ENCODE measurements at places on chromosomes 6 and 20. TPM values are rescaled to one million over a fixed set of nuclear protein-coding genes. Genes with fewer than 3 reads are reported as not detected.

The SNX21 gene
- 2.2 TPM for polyA plus RNA-seq

GRCh38 chr6:113392551-113393055, 464.5 kb upstream of the MARCKS start:
- no peaks in the 10 kb centered on the region for H3K36me3 ChIP-seq
- no peak overlapping the region for H3K27ac ChIP-seq
- no peak for DNase-seq
- no peak overlapping the region for H3K4me3 ChIP-seq
- no peaks in the 10 kb centered on the region for H3K4me1 ChIP-seq

The ASIP gene
- 0.24 TPM for polyA plus RNA-seq

The CALHM5 gene
- not detected for polyA plus RNA-seq

GRCh38 chr6:52550014-52550575, 26.8 kb downstream of the TRAM2 start:
- no peaks in the 10 kb centered on the region for H3K27me3 ChIP-seq
- peaks cover 20% of the 10 kb centered on the region for H3K4me1 ChIP-seq
- H3K27ac ChIP-seq = no peak overlapping the region
- H3K36me3 ChIP-seq = no peaks in the 10 kb centered on the region
- no peak overlapping the region for H3K4me3 ChIP-seq
- no peak for DNase-seq

The KDM1B gene
- polyA plus RNA-seq = 16.0 TPM

DNA sequence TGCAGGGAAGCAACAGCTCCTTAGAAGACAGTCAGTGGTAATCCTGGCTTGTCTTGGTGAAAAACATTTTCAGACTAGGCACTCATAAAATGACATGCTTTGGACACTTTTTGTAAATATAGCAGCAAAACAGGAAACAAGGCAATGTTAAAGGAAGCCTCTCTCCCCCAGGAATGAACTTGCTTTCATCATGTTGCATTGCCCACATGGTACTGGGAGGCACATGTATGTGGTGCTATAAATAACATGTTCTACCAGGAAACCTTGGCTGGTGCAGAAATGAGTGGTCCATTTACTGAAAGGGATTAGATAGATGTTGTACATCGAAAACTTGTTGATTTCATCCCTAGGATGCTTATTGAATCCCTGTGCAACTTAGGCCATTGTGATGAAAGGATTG, 121.4 kb upstream of the RREB1 start:
- no peak for DNase-seq
- H3K27me3 ChIP-seq = no peaks in the 10 kb centered on the region
- H3K4me3 ChIP-seq = no peak overlapping the region
- no peak overlapping the region for H3K27ac ChIP-seq
- H3K4me1 ChIP-seq = no peaks in the 10 kb centered on the region
- H3K36me3 ChIP-seq = no peaks in the 10 kb centered on the region

The RCAN2 gene
- not detected for polyA plus RNA-seq

The FAM50B gene
- 4.2 TPM for polyA plus RNA-seq

DNA sequence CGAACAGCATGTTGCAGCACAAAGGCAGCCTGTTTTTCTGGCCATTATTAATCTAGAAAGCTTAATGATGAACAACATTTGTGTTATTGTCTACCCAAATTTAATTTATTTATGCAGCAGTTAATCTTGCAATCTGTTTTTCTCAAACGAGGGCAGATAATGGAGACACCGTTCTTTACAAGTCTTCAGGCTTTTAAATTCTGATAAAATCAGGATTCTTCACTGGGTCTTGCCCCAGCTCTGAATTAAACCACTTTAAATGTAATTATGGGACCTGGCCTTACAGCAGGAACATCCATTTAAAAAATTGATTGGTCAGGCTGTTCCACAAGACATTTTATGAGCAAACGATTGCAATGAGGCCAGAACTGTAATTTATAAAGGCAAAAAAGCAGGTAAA, 26.5 kb upstream of the INSM1 start:
- DNase-seq = no peak
- H3K36me3 ChIP-seq = no peaks in the 10 kb centered on the region
- no peaks in the 10 kb centered on the region for H3K4me1 ChIP-seq
- H3K4me3 ChIP-seq = no peak overlapping the region
- no peak overlapping the region for H3K27ac ChIP-seq

- H3K27ac ChIP-seq = no peak overlapping the region
- no peaks in the 10 kb centered on the region for H3K36me3 ChIP-seq
- H3K4me1 ChIP-seq = no peaks in the 10 kb centered on the region
These were observed 260.1 kb downstream of the BTBD3 start for GRCh38 chr20:12177657-12178293.

The UNC93A gene
- not detected for polyA plus RNA-seq

The SOX18 gene
- not detected for polyA plus RNA-seq

The NMBR gene
- polyA plus RNA-seq = not detected

DNA sequence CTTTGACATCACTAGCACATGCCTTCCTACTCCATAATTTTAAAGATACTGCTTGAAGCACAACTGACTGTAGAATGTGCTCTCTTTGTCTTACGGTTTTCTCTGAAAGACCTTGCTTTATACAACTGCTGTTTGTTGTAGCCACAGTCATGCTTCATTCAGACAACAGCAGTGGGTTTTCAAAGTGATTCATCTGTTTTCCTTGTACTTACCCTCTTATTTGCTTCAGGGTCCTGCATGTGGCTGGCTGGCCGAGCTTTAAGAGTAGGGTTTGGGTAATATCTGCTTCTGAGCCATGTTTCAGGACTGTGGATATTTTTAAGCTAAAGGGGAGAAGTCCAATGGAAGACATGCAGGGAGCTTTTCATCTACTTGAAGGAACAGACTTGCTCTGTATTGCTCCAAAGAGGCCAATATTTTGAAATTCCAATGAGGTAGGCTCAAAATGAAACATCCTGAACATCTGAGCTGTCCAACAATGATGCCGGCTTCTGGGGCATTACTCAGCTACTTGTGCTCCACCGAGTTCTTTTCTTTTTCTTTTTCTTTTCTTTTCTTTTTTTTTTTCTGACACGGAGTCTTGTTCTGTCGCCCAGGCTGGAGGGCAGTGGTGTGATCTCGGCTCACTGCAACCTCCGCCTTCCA, 160.2 kb upstream of the SGK1 start:
- DNase-seq = no peak
- no peak overlapping the region for H3K4me3 ChIP-seq
- H3K4me1 ChIP-seq = no peaks in the 10 kb centered on the region
- H3K36me3 ChIP-seq = no peaks in the 10 kb centered on the region
- H3K27me3 ChIP-seq = no peaks in the 10 kb centered on the region
- no peak overlapping the region for H3K27ac ChIP-seq

- H3K27ac ChIP-seq = no peak overlapping the region
- H3K4me1 ChIP-seq = no peaks in the 10 kb centered on the region
- H3K27me3 ChIP-seq = no peaks in the 10 kb centered on the region
- H3K36me3 ChIP-seq = no peaks in the 10 kb centered on the region
These were observed 119.2 kb downstream of the TINAG start for GRCh38 chr6:54427396-54427937.

The ISM1 gene
- not detected for polyA plus RNA-seq

DNA sequence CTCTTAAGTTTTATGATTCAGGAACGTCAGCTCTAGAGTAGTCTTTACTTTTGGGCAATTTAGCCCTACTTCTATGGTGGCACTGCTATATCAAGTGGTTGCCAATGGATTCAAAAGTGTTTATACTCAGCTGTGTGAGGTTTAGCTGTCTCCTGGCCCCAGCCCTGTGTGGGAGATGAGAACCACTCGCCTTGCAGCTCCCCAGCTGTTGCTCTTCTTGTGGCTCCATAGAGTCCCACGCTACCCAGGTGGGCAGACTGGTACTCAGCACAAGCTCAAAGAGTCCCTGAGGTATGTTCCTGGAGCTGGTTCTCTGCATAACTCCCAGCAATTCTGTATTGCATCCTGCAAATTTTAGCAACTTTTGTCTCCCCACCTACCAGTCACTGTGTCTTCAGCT, 59.6 kb downstream of the C6orf118 start:
- H3K4me3 ChIP-seq = no peak overlapping the region
- DNase-seq = no peak
- H3K27ac ChIP-seq = no peak overlapping the region
- no peaks in the 10 kb centered on the region for H3K36me3 ChIP-seq
- H3K27me3 ChIP-seq = no peaks in the 10 kb centered on the region

- H3K4me1 ChIP-seq = peaks cover 13% of the 10 kb centered on the region
- H3K27me3 ChIP-seq = peaks cover 4% of the 10 kb centered on the region
- no peaks in the 10 kb centered on the region for H3K36me3 ChIP-seq
- DNase-seq = no peak
- H3K27ac ChIP-seq = no peak overlapping the region
These were observed 17.7 kb upstream of the STX16 start for GRCh38 chr20:58633161-58634053.

The SLC13A3 gene
- polyA plus RNA-seq = 0.09 TPM

All from B cell (primary cell).